Mesothelial cell of epicardium (in vitro differentiated cells): ENCODE measurements at places on chromosomes 7 and 10. TPM values are rescaled to one million over a fixed set of nuclear protein-coding genes. Genes with fewer than 3 reads are reported as not detected.

DNA sequence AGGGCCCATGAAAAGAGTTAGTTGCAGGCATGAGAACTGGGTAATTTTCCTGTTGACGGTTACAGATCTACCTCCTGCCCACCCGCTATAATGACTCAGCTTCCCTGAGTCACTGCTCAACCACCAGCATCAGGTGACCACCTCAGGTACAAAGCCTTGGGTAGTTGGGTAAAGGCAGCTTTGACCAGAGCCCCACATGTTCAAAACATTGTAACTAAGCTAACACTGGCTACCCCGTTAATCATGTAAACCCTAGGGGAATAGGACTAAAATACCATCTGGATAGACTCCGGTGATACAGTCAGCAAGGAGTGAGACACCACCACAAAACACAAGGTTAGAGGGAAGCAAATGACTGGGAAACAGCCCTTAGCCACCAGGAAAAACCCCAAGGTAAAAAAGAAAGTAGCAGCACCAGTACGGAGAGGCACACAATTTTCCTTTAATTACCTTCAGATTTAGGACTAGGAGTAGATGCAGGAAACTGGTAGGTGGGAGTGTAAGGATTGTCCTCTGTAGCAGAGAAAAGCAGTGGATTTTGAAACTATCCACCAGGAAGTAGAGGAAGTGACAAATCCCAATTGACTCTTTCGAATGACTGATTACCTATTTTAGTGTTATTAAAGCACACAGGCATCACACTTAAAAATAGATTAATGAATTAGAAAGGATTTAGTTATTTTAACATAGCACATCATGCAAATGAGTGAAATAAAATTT is 103.5 kb upstream of the PDLIM1 start:
- no peak for DNase-seq

DNA sequence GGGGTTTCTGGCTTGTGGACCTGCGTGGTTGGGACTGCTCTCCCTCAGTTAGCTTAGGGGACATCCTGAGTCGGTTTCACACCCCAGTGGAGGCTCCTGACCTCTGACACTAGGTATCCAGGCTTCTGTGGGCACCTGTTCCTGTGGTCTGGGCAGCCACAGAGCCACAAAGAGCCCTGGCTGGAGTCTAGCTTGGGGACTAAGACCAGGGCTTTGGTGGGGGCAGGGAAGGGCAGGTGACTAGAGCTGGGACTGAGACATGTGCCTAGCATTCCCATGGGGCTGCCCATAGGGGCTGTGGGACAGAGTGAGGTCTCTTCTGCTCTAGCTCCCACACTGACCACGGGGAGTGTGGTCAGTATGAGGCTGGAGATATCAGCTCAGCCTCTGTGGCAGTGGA is 4.0 kb upstream of the TMEM270 start:
- no peak for DNase-seq

DNA sequence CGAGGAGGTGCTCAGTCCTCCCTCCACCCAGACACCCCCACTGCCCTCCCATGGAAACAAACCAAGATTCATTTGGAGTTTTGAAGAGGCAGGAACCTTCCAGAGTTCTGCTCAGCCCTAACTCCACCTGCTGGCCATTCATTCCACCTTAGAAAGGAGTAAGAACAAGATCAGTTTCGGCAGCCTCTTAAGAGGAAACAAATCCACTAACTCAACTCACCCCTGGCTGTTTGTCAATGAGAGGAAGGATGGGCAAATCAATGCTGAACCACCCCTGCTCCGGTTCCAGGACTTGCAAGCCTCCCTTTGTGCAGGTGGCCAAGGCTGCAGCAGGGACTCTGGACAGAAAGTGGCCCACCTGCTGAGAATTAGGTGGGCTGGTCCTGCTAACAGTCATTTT is 26.2 kb downstream of the CCDC3 start:
- DNase-seq, result no peak

DNA sequence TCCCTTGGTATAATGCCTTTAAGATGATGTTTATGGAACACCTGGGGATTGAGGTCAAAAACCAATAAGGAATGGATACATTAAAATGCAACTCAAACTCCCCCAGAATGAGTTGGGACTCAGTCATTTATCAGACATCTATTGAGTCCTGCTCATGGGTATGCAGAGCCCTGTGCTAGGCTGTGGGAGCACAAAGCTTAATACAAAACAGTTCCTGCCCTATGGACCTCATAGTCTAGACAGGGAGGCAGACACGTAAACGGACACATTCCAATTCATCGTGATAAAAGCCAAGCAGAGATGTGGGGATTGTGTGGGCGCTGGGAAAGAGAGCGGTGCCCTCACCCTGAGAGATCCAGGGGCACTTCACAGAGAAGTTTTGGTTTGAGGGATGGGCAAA is 181.7 kb downstream of the PTEN start:
- no peak for DNase-seq

DNA sequence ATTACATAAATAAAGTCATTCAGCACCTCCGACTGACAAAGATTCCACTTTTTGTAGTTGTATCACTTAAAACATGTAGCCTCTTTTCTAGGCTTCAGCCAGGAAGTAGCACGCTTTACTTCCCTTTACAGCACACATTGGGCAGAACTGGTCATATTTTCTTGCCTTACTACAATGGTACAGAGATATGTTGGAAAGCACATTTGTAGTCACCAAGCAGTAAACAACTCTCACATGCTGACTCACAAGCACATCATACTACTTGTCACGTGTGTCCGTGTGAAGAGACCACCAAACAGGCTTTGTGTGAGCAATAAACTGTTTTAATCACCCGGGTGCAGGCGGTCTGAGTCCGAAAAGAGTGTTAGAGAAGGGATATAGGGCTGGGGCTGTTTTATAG is 1071.8 kb downstream of the DNAJB9 start:
- DNase-seq, result no peak

GRCh38 chr10:129440722-129441316 is 26.2 kb upstream of the MGMT start:
- DNase-seq, result no peak

- no peak for DNase-seq
Observed at GRCh38 chr10:3578159-3578558, 206.8 kb downstream of the KLF6 start.

DNA sequence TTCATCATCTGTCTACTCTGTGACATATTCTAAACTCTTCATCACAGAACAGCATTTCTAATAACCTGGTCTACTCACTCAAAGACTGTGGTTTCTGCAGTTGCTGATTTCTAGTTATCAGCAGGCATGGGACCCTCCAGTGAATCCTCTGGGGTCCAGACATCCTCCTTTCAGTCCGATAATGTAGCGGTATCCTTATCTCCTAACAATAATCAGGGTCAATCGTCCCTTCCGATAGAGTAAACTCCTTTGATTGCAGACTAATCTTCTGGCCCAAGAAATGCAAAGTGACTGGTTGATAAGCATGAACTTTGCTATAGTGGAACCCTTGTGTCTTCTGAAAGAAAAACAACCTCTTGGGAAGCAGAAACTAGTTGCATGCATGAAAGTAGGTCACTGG is 1209.8 kb upstream of the CELF2 start:
- no peak for DNase-seq

- peak; percentile 38 for DNase-seq
Observed at GRCh38 chr7:69738396-69738951, 140.2 kb downstream of the AUTS2 start.

- DNase-seq, result no peak
Observed at GRCh38 chr7:17444673-17445072, 146.2 kb downstream of the AHR start.

DNA sequence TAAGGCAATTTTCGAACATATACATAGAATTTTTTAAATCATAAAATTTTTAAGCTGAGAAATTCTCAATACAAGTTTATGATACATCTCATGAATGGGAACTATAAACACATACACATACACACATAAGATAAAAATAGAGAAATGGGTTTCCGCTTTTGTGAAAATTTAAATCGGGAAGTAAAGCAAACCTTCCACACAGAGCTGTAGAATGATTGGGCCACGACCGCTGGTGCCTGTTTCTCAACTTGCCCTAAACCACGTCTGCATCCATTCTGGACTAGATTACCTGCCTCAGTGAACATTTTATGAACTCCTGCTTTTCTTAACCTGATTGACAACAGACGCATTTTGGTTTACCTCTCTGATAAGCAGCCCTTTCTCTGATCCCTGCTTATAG is 264.4 kb downstream of the SKAP2 start:
- DNase-seq, result no peak

- no peak for DNase-seq
Observed at GRCh38 chr7:778968-779451, 51.9 kb upstream of the PRKAR1B start.

DNA sequence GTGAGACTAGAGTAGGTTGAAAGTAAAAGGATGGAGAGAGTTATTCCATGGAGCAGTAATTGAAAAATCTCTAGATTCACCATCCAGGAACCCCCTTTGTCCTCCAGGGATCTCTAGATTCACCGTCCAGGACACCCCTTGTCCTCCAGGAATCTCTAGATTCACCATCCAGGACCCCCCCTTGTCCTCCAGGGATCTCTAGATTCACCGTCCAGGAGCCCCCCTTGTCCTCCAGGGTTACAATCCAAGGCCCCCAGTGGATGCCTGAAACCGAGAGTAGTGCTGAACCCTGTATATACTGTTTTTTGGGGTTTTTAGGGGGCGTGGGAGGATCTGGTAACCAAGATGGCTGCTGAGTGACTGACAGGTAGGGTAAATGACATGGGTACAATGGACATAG is 38.3 kb upstream of the PPP2R2D start:
- no peak for DNase-seq

DNA sequence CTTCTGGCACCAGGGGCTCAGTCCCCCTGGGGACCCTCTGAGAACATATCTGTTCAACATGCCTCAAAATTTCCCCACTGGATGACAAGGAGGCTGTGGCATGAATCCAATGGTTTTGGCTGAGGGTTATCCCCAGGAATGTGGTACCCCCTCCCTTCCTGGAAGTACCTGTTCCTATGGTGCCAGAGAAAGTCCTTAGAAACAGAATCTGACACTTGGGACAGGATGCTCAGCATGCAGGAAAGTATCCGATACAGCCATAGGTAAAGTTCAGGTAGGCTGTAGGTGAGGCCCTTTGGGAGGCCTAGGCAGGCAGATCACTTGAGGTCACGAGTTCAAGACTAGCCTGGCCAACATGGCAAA is 42.7 kb upstream of the A1CF start:
- no peak for DNase-seq

- DNase-seq, result no peak
Observed at GRCh38 chr10:80081801-80082750, 3.6 kb downstream of the TMEM254 start.

DNA sequence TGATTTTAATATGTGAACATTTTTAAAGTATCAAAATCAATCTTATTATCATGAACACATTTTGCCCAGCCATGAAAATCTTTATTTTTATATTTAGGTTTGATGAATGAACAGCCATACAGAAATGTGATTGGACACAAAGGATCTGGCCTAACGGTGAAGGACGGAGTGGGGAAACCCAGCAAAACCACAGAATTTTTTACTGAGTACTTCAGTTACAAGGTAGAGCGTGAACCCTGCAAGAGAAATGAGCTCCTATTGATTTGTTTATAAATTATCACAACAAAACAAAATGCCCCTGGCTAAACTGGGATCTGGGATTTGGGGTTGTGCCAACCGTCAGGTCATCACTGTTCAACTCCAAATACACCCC is 118.8 kb downstream of the JAZF1 start:
- no peak for DNase-seq

Gene LIPM
- total RNA-seq, result not detected in 3 replicates

Gene EBLN1
- total RNA-seq, result not detected in 3 replicates

Gene FAM237B
- total RNA-seq, result not detected in 3 replicates

Gene PLAC9
- 24.0 to 30.3 TPM (median 25.1 TPM) in 3 replicates for total RNA-seq

Gene LIPK
- not detected in 3 replicates for total RNA-seq

Gene PRRT4
- 7.9 to 9.5 TPM (median 9.1 TPM) in 3 replicates for total RNA-seq

Gene PSTK
- 7.7 to 9.1 TPM (median 8.2 TPM) in 3 replicates for total RNA-seq

Gene RALA
- 28.4 to 29.9 TPM (median 28.6 TPM) in 3 replicates for total RNA-seq

Gene FLNC
- 176 to 188 TPM (median 184 TPM) in 3 replicates for total RNA-seq

Gene C10orf53
- not detected in 3 replicates for total RNA-seq

Gene SPDYE5
- total RNA-seq, result 0.14 to 0.16 TPM in 2 of 3 replicates, not detected in the other

Gene HOXA7
- 17.4 to 18.9 TPM (median 17.9 TPM) in 3 replicates for total RNA-seq

Gene LRGUK
- total RNA-seq, result 0.96 to 1.0 TPM (median 1.00 TPM) in 3 replicates

Gene CPSF4
- total RNA-seq, result 67.5 to 72.8 TPM (median 69.5 TPM) in 3 replicates

Gene MACROH2A2
- 122 to 128 TPM (median 125 TPM) in 3 replicates for total RNA-seq

Gene TBC1D12
- total RNA-seq, result 8.5 to 10.1 TPM (median 8.9 TPM) in 3 replicates
